ENCODE measurements at places on chromosomes 16 and 17. TPM values are rescaled to one million over a fixed set of nuclear protein-coding genes. Genes with fewer than 3 reads are reported as not detected.

The OSGIN1 gene
- 4.1 TPM for total RNA-seq

The DNASE1L2 gene
- total RNA-seq: 6.4 TPM

The RPL27 gene
- 1,977 TPM for total RNA-seq

The UBALD2 gene
- total RNA-seq: 12.2 TPM

The DPEP3 gene
- not detected for total RNA-seq

The IL17C gene
- 1.3 TPM for total RNA-seq

The ABCA6 gene
- total RNA-seq: 17.0 TPM

The AOC3 gene
- 1.5 TPM for total RNA-seq

The AP2B1 gene
- total RNA-seq: 86.1 TPM

The MYH2 gene
- not detected for total RNA-seq

The STRADA gene
- 18.2 TPM for total RNA-seq

The ARL2BP gene
- total RNA-seq: 62.4 TPM

The CNGB1 gene
- total RNA-seq: not detected

The CD300H gene
- total RNA-seq: not detected

The CFAP97D1 gene
- not detected for total RNA-seq

The KCNH6 gene
- not detected for total RNA-seq

The PRR15L gene
- total RNA-seq: 0.26 TPM

The PLA2G10 gene
- not detected for total RNA-seq

The UBE2Z gene
- 83.8 TPM for total RNA-seq

The CNTNAP1 gene
- total RNA-seq: 37.0 TPM

The ZNF597 gene
- total RNA-seq: 1.5 TPM

The PRSS8 gene
- 4.1 TPM for total RNA-seq

The FNDC8 gene
- not detected for total RNA-seq

The BAHCC1 gene
- total RNA-seq: 6.3 TPM

The ACE gene
- 7.0 TPM for total RNA-seq

The ACSM5 gene
- 0.16 TPM for total RNA-seq

The C1QTNF8 gene
- total RNA-seq: not detected

The PABPN1L gene
- not detected for total RNA-seq

The STAT5A gene
- total RNA-seq: 18.5 TPM

The HASPIN gene
- 4.6 TPM for total RNA-seq

The NOB1 gene
- 41.1 TPM for total RNA-seq

The COQ7 gene
- 16.8 TPM for total RNA-seq

The KIF2B gene
- total RNA-seq: not detected

The MYCBPAP gene
- 0.78 TPM for total RNA-seq

The SLC16A6 gene
- 4.0 TPM for total RNA-seq

The CRYBA1 gene
- total RNA-seq: not detected

The PMP22 gene
- total RNA-seq: 42.5 TPM

The SOST gene
- total RNA-seq: not detected

The NPIPA8 gene
- 3.7 TPM for total RNA-seq

The HBA1 gene
- total RNA-seq: not detected

The ZNF287 gene
- total RNA-seq: 5.0 TPM

The FOXN1 gene
- total RNA-seq: not detected

The CCL13 gene
- total RNA-seq: not detected

The CIBAR2 gene
- not detected for total RNA-seq

The FSCN2 gene
- 1.1 TPM for total RNA-seq

The SPATA22 gene
- total RNA-seq: 0.52 TPM

The EXOC3L1 gene
- 0.96 TPM for total RNA-seq
